Cerebellar nuclear complex (tissue), 1 donor: ENCODE measurements at places on chromosomes 7 and 10.

DNA sequence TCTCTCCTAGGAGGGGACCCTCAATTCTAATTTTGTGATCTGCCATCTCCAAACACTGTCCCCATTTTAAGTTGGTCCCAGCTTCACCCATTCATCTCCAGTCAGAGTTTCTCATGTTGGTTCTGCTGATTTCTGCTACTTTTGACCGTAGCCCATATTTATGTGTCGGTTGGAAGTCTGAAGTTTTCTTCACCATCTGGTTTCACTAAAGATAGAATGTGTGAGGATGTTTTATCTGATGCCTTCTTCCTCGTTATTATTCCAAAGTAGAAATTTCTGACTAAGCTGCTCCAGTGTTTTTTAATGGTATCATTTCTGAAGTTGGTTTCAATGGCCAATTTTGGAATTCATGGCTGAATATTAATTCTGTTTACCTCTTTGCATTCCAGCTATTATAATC lies 21.3 kb upstream of the IFIT2 start:
- DNase-seq, result no peak

GRCh38 chr7:15104411-15105092 lies 202.0 kb upstream of the DGKB start:
- DNase-seq, result no peak

DNA sequence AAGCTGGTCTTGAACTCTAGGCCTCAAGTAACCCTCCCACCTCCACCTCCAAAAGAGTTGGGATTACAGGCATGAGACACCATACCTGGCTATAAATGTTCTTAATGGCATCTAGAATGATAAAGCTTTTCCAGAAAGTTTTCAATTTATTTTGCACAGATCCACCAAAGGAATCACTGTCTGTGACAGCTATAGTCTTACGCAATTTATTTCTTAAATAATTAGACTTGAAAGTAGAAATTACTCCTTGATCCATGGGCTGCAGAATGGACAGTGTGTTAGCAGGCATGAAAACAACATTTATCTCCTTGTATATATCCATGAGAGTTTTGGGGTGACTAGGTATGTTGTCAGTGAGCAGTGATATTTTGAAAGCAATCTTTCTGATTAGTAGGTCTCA lies 33.8 kb downstream of the GALNT11 start:
- no peak for DNase-seq

DNA sequence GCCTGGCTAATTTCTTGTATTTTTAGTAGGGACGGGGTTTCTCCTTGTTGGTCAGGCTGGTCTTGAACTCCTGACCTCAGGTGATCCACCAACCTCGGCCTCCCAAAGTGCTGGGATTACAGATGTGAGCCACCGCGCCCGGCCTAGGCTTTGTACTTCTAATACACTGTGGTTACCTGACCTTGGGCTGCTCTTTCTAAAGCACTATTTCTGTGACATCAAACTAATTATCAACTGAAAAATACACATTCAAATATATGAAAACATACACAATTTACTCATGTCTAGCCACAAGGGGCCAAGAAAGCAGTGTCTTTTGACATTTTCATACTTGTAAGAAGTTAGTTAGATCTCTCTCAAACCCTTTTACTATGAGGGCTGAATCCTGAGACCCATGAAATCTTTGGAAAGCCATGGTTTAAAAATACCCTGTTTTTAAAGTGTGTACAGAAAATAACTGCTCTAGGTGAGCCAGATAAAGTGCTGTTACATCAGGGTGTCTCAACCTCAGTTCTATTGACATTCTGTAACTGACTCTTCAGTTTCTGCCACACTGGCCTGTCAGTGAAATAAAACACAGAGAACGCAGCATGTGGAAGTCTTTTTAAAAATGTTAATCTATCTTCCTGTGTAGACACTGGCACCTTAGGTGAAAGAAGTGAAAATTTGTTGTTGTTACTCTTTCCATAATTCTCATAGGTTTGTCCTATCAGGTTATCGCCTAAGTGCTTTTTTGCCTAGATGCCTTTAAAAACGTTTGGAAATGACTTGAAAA lies 58.8 kb downstream of the CREM start:
- no peak for DNase-seq

DNA sequence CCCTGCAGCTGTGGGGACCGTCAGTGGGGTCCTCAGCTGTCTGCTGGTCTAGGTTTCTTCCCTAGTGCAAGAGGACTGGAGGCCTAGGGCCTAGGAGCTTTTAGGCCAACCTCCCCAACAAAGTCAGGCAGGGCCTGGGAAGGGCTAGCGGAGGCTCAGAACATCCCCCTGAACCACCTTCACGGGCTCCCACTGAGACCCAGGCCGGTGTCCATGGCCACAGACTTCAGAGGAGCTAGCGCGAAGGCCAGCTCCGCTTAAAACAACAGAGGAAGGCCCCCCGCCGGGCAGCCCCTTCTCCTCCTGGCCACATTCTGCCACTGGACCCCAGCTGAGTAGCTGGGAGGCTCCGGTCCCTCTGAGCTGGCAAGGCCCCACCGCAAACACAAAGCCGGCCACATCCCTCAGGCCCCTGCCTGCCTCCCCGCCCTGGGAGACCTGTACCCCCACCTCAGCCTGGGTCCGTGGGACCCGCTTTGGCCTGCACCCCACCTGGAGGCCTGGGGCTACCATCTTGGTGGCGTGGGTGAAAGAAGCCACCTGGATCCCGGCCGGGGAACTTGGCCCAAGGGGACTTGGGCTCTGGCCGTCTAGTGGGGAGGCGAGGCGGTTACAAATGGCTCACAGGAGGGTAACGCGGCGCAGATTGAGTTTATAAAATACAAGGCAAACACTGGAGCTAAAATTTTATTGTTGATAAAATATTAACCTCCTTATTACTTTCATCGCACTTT lies 5.4 kb upstream of the UNCX start:
- no peak for DNase-seq

DNA sequence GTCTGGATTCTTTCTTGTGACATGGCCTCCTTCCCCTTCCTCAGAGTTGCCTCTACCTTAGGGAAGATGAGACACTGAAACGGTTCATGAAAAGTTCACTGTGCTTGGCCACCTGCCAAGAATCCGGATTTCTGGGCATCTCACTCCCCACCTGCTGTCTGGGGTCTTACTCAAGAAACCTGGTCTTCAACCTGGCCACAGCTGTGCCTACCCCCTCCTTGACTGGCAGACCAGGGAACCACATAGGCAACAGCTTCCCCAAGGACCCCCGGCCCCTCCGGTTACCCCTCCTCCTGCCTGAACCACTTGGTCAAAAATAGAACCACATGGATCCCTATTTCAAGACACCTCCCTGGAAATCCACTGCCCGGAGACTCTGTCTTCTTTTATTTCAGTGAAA lies 58.7 kb upstream of the NANOS1 start:
- DNase-seq, result no peak

GRCh38 chr7:1755783-1756625 lies 85.9 kb downstream of the ELFN1 start:
- DNase-seq, result no peak

- DNase-seq, result no peak
Measured at GRCh38 chr7:39623732-39624441, 515 bp downstream of the RALA start.

DNA sequence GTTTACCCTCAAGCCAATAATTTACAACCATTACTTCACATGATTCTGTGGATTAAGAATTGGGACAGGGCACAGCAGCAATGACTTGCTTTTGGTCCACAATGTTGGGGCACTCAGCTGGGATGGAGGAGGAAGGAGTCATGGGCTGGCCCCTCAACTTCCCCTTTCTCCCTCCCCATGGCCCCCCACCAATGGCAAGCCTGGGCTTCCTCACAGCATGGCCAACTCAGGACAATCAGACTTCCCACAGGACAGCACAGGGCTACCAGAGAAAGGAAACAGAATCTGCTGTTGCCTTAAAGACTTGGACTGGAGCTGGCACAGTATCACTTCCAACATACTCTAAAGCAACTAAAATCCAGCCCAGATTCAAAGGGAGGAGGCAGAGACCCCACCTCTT lies 160.7 kb downstream of the PTPN20 start:
- no peak for DNase-seq

DNA sequence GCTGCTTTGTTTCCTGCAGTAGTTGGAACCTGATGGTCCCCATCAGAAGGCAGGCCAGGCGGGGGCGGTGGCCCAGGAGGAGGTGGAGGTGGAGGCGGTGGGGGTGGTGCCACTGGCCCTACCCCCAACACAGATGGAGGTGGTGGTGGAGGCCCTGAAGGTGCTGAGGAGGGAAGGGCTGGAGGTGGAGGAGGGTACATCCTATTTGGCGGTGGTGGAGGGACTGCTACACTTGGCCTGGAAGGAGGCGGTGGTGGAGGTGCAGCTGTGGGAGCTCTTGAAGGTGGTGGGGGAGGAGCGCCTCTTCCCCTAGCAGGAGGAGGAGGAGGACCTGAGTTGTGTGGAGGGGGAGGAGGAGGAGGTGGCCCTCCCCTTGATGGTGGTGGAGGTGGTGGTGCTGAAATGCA lies 36.8 kb downstream of the LMOD2 start:
- no peak for DNase-seq

DNA sequence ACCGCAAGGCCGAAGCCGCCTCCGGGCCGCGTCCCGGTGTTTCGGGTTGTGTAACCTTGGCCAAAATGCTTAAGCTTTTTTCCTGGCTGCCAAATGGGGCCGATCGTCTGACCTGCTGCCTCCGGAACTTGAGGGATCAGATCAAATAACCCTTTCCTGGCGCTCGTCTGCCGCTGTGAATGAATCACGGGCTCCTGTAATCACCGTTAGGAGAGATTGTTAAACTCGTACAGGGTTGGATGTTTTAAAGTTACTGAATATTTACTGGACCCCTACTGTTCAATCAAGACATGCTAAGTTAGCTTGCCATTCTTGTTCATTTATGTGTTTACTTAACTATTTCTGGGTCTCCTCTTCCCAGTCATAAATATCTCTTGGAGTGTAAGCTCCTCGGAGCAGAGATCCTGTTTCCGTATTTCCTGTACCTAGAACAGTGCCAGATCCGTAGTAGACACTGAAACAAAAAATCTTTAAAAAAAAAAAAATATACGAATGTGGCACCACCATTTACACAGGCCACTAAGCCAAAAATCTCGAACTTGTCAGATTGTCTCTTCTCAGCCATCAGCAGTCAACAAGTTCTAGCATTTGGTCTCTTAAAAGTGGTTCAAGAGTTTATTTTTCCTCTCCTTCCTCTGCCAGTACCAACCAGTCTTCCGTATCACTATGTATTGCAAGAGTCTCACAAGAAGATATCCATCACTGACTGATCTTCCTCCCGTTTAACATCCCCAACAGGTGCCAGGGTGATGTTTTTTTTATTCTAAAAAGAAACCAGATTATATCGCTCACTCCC lies 650 bp upstream of the TM9SF3 start:
- no peak for DNase-seq

GRCh38 chr10:132493246-132493755 lies 44.3 kb upstream of the INPP5A start:
- DNase-seq, result no peak

- DNase-seq, result no peak
Measured at GRCh38 chr10:15166325-15166724, 2.2 kb downstream of the NMT2 start.

DNA sequence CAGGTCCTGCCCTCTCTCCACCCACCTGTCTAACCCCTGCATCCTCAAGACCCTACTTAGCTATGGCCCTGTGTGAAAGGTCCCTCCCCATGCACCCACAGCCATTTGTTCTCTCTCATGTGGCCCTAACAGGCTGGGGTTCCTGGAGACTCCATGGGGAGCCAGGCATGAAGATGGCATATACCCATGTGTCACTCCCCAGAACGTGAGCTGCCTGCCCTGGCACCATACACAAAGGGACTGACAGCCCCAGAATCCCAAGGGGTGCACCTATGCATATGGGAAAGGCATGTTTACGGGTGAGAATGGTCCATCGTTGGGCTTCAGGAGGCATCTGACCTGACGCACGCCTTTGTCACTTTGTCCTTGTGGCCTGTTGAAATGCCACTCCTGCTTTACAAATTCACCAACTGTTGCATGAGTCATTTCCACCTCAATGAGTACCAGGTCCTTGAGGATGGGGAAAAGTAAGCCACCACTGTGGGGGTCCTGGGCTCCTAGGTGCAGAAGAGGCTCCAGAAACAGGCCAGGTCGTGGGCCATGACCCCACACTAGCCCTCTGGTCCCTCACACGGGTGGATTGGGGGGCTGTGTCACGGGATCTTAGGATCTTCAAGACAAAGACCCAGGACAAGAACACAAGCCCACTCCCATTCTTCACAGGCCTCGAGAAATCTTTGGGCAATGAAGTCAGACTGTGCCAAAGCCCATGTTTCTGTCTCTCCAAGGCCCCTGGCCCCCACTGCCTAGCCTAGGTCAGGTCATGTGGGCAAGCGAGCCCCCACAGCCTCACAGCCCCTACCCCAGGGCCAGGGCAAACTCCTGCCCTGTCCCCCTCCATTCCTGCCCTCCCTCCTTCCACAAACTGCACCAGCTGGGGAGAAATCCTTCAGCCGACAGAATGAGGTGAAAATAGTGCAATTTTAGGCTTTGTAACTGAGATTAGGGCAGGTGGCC lies 8.6 kb downstream of the GPRIN2 start:
- no peak for DNase-seq

DNA sequence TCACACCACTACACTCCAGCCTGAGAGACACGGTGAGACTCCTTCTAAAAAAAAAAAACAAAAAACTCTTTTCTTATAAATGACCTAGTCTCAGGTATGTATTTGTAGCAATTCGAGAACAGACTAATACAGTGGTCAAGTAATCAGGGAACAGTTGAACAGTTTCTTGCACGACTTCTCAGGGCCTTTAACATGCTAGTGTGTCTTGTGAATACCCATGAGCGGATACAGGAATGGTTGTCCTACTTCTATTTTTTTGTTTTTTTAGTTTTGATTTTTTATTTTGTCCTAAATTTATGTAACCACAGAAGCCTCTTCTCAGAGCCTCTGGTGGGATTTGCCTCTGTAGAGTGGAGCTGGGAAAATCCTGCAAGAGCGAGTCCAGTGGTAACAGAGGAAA lies 71.0 kb upstream of the NANOS1 start:
- DNase-seq, result no peak

DNA sequence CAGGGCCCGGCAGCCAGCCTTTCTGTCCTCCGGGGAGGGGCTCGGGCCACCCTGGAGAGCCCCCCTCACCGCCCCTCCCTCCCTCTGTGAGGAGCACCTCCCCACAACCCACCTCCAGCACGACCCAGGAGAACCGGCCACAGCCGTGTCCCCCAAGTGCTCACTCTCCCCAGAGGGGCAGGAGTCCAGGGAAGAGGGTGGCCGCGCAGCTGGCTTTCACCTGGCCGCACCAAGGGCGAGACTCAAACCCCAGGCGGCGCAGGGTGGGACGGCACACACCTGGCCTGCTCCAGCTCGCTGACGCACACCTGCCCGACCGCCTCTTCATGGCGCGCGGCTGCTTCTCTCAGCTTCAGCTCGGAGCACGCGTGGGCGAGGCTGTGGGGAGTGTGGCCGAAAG lies 73.4 kb downstream of the CFAP46 start:
- no peak for DNase-seq

DNA sequence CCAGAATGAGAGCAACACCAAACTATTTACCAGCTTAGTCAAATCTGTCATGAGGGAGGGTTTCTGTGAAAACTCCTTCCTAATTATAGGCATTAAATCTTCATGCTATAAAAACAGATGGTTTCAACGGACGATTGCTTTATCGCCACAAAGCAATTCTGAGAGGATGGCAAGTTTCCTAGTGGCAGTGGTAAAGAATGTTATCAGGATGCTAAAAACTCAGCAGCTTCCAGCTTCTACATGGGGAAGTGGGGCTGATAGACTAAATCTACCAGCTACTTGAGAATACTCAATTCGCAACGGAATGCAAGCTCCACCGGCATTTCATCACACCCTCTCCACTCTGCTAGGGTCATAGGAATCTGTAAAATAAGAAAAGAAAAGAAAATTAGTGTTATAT lies 41.8 kb downstream of the JCAD start:
- DNase-seq, result no peak

GRCh38 chr10:110523736-110524135 lies 26.0 kb downstream of the DUSP5 start:
- DNase-seq, result no peak
